ENCODE measurements at places on chromosomes 6 and 20.

DNA sequence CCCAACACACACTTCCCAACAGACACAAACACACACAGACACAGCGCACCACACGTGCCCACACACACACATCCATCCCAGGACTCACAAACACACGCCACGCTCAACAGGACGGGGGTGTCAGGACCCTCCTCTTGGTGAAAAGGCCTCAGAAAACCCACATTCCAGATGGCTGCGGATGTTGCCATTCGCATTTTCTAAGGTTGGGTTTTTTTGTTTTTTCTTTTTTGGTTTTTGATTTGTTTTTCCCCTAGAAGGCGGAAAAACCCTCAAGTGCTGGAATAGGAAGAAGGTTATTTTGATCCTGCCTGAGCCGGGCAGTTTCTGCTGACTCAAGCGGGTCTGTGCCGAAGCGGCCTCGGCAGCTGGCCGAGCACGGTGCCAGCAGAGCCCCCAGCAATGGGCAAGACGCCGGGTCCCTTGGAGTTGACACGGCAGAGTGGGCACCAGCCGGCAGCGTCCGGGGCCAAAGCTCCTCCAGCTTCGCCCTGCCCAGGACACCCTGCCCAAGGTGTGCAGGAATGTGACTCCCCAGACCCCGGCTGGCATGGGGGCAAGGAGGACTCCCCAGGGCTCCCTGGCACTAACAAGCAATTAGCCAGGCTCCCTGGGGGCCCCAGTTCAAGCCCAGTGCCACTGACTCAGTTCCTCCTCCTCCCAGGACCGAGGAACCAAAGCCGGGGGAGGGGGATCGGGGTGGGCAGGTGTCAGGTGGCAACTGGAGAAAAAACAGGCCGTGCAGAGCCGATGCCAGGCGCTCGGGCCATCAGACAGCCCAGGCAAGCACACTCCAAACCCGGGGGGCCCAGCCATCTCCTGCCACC, 40.9 kb upstream of the ZBP1 start:
- peak; percentile 0 for DNase-seq

DNA sequence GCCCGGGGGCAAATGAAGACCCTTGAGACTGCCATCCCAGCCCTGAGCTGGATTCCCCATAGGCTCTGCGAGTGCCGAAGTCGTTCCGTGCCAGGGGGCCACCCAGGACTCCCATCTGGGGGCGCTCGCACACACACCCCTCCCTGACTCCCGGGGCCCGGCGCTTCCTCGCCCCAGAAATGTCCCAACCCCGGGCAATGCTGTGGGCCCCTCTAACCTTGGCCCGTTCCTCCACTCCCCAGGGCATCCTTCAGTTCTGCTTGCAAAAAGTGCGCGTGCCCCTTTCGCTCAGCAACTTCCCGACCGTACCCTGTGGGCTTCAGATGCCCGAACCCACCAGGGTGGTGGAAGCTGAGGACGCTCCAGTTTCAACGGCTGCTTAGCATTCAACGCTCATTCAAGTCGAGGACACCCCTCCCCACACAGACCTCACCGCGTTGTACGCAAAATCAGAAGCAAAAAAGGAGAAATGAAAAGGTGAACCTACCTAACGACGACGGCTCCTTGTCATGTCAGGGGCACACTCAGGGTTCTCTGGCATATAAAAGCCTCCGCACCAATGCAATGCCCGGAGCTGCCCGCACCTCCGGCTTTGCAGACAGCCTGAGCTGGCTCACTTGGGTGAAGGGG, 25.3 kb downstream of the RIPOR2 start:
- peak; percentile 26 for DNase-seq

DNA sequence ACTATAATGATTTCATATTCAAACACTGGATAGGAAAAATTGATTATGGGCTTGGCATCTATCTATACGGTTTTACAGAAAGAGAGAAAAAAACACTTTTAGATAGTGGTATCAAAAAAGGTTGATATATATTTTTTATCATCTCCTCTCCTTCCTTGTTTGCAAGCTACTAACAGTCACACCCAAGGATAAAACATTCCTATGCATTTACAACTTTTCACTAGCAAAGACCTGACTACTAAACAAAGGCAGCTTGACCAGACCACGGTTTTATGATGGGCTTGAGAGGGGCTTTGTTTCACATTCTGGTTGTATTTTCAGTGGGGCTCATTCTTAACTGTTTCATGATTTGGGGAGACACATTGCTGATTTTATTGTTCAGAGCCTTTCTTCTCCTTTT, 477.6 kb upstream of the CITED2 start:
- no peak for DNase-seq

DNA sequence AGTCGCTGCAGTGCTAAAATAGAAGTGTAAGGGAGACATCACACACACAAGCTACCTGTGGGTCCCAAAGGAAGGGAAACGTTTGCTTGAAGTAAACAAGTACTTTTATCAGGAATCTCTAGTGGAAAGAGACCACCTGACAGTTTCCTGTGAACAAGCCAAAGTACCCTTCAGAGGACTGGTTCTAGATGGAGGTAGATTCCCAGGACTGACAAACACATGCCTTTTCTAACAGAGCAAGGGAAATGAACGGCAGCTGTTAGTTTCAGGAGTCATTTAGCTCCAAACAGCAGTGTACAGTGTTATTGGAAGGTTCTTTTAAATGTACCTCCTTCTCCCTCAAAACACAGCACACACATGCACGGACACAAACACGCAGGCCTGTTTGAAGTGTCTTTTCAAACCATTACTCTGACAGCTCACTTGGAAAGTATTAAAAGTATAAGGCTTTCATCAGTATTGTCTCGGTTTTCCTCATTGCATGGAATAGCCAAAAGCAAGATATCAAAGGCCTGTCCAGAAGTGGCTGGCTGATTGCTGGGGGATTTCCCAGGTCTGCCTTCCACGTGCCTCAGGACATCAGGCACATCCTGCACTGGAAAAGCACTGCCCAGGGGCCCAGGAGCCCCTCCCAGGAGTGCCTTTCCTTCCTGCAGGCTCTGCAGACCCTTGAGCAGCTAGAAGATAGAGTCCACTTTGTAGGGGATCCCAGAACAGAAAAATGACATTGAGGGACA, 393.2 kb upstream of the SOX4 start:
- no peak for DNase-seq

DNA sequence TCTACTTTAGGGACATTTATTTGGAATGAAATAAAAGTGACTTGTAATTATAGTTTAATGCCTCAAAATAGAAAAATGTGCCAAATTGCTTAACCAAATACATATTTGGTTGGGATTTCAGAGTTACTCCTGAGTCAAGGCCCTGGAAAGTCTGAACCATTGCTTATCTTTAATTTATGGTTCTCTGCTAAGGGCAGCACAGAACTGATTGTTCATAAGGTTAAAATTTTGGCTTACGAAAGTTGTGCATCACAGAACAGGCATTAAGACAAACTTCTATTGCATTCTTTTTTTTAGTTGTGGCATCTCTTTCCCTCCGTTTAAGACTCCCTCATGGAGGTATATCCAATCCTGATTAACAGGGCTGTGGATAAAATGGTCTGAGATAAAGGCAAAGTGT, 92.2 kb upstream of the TENT5A start:
- no peak for DNase-seq

All from activated CD4-positive, alpha-beta T cell treated with anti-CD3 and anti-CD28 coated beads, Interleukin-2, amount 50 U/mL, for 1 hour (primary cell).